SK-N-MC (cell line): ENCODE measurements at places on chromosomes 7 and 10.

DNA sequence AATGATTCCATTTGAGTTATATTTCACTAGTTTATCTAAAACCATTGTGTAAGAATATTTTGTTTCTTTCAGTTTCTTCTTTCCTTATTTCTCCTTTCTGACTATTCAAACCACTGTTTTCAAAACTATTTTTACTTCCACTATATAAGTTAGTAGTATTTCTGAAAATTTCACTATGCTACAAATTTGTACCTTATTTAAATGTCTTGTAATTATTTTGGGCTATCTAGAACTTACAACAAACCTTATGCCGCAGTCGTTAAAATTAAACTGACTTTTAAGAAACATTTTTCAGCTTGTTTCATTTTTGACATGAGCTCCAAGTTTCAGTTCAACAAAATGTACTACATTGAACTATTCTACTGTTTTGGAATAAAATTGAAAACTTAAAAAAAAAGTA lies 1.8 kb downstream of the TFEC start:
- DNase-seq: no peak

- no peak for DNase-seq
Observed at GRCh38 chr7:140084972-140085371, 22.2 kb upstream of the PARP12 start.

GRCh38 chr7:89064831-89065230 lies 269.3 kb upstream of the TEX47 start:
- DNase-seq: no peak

GRCh38 chr10:28151636-28152035 lies 151.2 kb downstream of the MPP7 start:
- DNase-seq: no peak

DNA sequence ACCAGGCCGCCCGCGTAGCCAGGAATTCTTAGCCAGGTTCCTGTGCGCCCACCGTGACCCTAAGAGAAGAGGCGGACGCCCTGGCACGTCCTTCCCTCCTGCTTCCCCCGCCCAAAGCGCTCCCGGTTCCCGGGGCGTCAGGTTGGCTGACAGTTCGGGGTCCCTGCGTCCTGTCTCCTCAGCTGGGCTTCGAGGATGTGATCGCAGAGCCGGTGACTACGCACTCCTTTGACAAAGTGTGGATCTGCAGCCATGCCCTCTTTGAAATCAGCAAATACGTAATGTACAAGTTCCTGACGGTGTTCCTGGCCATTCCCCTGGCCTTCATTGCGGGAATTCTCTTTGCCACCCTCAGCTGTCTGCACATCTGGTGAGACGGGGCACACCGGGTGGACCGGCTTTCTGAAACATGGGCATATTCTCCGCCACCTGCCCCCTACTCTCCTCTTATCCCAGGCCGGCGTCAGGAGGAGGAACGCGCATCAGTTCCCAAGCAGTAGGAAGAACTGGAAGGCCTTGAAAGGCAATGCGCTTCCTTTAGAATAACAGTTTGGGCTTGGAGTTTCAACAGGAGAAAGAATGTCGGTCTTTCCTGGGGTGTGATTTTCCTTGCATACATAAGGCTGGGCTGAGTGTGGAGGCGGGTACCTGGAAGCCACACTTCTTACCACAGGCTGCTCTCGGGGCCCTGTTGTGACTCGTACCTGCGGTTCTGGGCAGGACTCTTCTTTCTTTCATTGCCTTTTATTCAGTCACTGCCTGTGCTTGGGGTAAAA lies 728 bp downstream of the CAV2 start:
- DNase-seq: no peak

GRCh38 chr10:80517416-80518142 lies 20.1 kb upstream of the SH2D4B start:
- no peak for DNase-seq

GRCh38 chr10:77556990-77557601 lies 80.5 kb downstream of the KCNMA1 start:
- no peak for DNase-seq

GRCh38 chr7:25105911-25106310 lies 19.1 kb downstream of the CYCS start:
- DNase-seq: no peak

- DNase-seq: no peak
Observed at GRCh38 chr10:86079088-86079487, 287.5 kb downstream of the GRID1 start.

DNA sequence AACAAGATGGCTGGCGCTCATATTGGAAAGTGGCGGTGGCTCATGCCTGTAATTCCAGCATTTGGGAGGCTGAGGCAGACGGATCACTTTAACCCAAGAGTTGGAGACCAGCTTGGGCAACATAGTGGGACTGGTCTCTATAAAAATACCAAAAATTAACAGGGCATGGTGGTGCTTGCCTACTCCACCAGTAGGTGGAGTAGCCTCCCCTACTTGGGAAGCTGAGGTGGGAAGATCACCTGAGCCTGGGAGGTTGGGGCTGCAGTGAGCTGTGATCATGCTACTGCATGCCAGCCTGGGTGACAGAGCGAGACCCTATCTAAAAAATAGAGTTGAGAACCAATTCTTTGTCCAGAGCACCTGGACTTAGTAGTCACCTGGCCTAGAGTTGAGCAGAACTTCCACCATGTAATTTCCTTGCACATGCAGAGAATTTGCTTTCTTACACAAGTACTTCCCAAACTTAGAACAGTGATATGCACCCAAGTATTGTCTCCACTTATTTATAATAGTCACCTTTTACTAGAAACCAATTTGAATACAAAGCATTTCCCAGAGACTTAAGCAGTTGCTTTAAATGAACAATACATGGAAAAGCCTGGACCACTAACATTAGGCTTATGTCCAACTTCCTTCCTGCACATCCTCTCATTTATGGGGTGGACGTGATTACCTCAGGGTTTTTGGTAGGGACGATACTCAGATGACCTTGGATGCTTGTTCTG lies 15.9 kb downstream of the LAMB4 start:
- no peak for DNase-seq

DNA sequence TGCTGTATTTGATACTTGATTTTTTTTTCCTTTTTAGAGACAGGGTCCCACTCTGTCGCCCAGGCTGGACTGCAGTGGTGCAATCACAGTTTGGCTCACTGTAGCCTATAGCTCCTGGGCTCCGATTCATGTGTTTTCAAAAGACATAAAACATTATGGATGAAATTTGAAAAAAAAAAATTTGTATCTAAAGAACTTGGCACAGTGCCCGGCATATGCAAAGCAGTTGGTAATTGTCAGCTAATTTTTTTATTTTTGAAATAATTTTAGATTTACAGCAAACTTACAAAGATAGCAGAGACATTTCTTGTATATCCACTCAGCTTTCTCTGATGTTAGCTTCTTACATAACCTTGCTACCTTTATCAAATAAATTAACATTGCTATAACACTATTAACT lies 20.3 kb upstream of the SAMD8 start:
- no peak for DNase-seq

DNA sequence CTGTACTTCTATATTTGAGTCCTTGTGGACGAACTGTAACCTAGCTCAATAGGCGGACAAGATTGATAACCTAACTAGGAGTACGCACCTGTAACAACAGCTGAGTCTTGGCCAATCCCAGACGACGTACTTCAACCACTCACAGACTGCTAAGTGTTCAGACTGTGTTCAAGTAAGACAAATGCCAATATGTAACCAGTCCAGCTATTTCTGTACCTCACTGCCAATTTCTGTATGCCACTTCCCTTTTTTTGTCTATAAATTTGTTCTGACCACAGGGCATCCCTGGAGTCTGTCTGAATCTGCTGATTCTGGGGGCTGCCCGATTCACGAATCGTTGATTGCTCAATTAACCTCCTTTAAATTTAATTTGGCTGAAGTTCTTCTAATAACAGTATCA lies 32.2 kb downstream of the HACD1 start:
- no peak for DNase-seq

- no peak for DNase-seq
Observed at GRCh38 chr10:59960751-59961150, 54.4 kb upstream of the CCDC6 start.

GRCh38 chr7:32258265-32258664 lies 188.1 kb upstream of the PDE1C start:
- DNase-seq: no peak

GRCh38 chr7:94639384-94639783 lies 16.5 kb downstream of the SGCE start:
- DNase-seq: no peak

DNA sequence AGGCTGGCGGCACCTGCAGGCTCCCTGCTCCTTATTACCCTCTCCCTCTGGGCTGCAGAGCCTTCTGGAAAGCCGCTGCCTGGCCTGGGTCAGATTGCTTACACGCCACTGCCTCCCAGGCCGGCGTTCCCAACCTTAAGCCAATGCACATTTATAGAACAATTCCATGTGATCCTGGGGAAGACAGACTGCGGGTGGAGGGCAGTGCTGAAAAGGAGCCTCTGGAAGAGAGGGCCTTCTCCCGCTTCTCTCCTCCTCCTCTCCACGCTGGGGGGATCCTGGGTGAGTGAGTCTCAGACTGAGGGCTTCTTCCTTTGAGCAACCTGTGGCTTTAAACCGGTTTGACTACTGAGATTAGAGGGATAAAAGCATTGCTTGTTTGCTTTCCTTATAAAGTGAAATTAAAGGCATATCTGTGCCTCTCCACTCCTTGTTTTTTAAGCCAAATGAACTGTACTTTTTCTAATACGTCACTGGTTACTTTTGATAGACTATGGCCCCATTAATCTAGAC lies 5.5 kb downstream of the TACC2 start:
- no peak for DNase-seq

DNA sequence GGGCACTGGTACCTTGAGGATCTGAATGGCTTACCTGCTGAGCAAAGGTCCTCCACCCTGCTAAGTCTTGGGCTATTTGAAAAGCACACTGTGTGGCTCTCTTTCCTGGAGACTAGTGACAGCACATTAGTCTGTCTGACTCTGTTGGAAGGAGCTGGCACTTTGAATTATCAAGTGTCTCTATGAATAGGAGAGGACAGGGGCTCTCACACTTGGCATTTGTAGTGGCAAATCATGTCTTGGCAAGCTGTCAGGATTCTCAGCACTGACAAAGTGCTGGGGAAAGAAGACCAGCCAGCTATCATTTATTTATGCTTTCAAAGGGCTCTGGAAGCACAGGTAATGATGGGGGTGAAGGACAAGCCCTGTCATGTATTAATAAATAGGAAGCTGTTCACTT lies 62.8 kb downstream of the MTPN start:
- no peak for DNase-seq

DNA sequence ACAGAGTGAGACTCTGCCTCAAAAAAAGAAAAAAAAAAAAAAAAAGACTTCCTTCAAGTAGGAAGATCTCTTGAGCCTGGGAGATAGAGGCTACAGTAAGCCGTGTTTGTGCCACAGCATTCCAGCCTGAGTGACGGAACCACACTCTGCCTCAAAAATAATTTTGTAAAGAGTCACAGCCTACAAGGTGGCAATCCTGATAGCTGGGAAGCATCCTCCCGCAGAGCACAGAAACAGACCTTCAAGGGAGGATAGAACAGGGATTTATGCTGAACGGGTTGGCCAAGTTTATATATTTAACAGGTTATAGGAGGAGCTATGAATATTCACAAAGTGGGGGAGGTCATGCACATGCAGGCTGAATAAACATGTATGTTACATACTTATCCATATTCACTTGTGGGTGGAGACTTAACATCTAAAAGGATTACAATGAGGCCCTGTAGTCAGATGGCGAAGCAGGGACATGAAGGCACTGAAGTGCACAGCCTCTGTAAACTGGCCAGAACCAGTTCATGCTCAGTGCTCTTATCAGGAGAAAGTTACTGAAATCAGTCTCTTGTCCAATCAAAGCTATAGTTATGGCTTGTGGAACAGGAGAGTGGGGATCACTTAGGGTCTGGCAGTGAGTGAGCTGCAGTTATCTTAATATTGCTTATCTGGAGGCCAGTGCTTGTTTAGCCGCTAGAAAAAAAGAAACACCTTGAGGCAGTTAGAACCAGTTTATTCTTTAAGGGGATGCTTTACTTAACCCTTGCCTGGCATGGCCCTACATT lies 6.8 kb downstream of the LMBR1 start:
- DNase-seq: no peak

GRCh38 chr10:86922553-86922961 lies 34.9 kb downstream of the MMRN2 start:
- DNase-seq: no peak

GRCh38 chr7:87226495-87226894 lies 7.0 kb upstream of the TMEM243 start:
- no peak for DNase-seq

- no peak for DNase-seq
Observed at GRCh38 chr7:11896663-11897062, 64.7 kb upstream of the THSD7A start.

DNA sequence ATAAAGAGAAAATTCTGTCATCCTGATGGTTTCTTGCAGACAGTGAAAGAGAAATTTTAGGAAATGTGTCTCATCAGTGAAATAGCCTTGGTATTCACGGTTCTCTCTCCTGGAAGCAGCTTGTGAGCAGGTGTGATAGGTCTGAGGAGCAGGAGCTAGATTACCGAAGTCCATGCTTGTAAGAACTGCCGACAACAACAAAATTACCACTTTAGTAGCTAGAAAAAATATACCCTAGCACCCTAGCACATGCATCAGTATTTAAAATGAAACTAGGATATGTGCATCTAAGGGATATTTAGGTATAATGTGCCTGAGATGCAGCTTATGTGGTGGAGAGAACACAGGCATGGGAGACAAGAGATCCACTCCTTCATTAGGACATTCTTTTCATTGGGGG lies 82.3 kb downstream of the VPS50 start:
- DNase-seq: no peak

GRCh38 chr10:83367036-83367435 lies 772.3 kb upstream of the GHITM start:
- DNase-seq: no peak

DNA sequence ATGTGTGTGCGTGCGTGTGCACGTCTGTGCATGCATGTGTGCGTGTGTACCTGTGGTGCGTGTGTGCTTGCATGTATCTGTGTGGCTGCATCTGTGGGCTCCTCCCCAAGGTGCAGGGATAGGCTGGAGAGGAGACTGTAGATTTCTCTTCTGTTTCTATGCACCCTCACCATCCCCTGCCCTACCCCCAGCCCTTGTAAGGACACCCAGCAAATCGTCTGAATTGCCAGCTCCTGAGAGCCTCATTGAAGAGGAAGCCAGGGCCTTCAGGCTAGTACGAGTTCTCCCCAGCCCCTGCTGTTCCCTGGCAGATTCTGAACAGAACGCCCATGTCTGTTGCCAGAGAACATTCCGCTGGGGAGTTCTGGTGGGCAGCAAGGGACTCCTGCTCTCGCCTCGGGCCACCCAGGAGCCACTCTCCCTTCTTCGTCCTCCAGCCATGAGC lies 17.0 kb upstream of the TRIM8 start:
- DNase-seq: no peak

- no peak for DNase-seq
Observed at GRCh38 chr10:101031796-101032636, 982 bp downstream of the SFXN3 start.

- DNase-seq: no peak
Observed at GRCh38 chr10:33735464-33735923, 401.0 kb upstream of the NRP1 start.

DNA sequence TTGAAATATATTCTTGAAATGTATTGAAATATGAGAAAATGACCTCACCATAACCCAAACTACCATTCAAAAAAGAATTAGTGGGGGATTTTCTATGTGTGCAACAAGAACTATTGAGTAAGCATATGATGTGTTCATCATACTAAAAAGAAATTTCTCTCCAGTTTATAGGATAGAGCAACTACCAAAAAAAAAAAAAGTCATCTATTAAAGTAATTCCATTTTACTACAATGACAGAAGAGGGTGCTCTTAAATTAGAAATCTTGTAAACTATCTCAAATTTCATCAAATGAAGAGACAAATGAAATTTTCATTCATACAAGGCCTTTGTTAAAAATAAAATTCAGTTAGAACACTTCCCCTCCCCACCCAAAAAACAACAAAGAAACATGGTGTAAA lies 195.4 kb upstream of the PLXDC2 start:
- DNase-seq: no peak

GRCh38 chr10:29141761-29142160 lies 147.1 kb upstream of the LYZL1 start:
- DNase-seq: no peak
